Sigmoid colon (tissue), 7 donors: ENCODE measurements at places on chromosomes 4 and X. TPM values are rescaled to one million over a fixed set of nuclear protein-coding genes. Genes with fewer than 3 reads are reported as not detected.

DNA sequence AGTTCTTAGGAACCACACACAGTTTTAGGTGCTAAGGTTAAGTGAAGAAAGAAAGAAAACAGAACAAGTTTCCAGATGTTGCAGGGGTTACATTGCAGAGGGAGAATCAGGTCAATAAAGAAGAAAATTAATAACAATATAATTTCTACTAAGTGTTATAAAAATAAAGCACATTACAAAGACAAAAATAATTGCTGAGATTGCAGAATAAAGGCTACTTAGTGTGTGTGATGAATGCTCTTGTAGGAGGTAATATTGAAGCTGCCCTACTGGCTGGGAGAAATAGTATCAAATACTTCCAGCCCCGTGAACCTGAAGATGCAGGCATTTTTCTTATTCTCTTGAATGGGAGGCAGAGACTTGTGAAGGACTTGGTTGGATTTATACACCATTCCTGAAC, 33.2 kb upstream of the FAM9A start:
- no peak for DNase-seq

DNA sequence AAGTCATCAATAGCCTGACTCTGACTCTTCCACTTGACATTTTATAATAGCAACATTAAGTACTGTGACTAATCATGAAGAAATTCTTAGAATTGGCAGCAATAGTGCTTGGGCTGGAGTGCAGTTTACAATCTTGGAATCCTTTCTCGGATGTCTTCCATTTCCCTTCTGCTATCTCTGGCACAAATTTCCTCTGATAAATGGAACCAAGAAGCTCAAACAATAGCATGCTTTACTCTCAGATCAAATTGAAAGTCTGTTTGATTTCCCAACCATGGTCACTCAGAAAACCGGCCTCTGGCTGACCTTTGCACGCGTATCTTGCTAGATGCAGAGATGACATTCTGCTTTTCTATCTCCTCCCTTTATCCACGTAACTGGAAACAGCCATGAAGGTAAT, 99.0 kb upstream of the SPANXC start:
- no peak for DNase-seq

The SPATA4 gene
- not detected for total RNA-seq

DNA sequence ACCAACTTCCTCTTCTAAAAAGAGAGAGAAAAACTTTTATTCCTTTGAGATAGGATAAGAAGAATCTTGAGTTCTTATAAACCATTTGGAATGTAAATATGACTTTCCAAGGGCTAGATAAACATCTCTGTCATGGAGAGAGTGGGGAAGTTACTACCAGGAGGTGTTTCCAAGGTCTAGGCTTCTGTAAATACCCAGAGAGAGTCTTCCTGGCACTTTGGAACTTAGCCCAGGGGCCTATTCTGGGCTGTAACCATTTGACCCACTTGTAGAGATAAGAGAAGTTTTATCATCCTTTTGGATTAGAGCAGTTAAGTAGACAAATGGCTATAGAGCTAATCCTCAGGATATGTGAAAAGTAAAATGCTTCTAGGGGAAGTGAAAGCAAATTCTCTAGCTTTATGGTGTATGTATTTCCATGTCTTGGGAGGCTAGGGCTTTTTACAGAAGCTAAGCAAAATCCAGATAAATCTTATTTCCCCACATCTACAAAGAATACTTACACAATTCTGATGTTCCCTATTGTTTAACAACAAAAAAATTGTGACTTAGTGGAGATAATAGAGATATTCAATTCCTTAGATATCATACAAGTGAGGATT, 51.1 kb downstream of the MCUB start:
- DNase-seq, result no peak

The CNKSR2 gene
- 3.3 TPM for total RNA-seq

GRCh38 chr4:183996868-183997267, 91.8 kb downstream of the STOX2 start:
- no peak for DNase-seq
